ENCODE measurements at places on chromosomes 6 and 20. TPM values are rescaled to one million over a fixed set of nuclear protein-coding genes. Genes with fewer than 3 reads are reported as not detected.

The DCDC2 gene
- not detected for total RNA-seq

The ANKEF1 gene
- total RNA-seq, result 2.8 TPM

The ROS1 gene
- not detected for total RNA-seq

The SYCP2L gene
- not detected for total RNA-seq

The SRSF3 gene
- total RNA-seq, result 250 TPM

The TRIM40 gene
- not detected for total RNA-seq

The BLCAP gene
- total RNA-seq, result 16.2 TPM

- DNase-seq, result no peak
Measured at GRCh38 chr20:36098364-36098763, 56.2 kb upstream of the EPB41L1 start.

GRCh38 chr6:160400446-160400845, 52.3 kb downstream of the SLC22A3 start:
- DNase-seq, result no peak

DNA sequence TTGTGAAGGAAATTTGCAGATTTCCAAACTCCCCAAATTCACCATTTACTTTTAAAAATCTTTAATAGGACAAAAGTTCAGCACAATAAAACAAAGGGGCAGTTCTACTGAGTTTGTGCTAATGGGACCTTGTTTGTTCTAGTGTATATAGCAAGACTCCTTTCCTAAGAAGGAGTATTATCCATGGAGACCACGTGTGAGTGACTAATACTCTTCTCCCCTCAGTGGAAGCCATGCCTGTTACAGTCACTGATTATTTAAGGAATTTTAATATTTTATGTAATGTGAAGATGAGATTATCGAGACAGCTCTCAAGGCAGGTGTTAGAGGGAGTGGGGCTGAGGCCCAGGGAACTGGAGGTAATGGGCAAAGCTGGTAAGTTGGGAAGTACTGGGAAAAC, 16.4 kb upstream of the QKI start:
- no peak for DNase-seq

DNA sequence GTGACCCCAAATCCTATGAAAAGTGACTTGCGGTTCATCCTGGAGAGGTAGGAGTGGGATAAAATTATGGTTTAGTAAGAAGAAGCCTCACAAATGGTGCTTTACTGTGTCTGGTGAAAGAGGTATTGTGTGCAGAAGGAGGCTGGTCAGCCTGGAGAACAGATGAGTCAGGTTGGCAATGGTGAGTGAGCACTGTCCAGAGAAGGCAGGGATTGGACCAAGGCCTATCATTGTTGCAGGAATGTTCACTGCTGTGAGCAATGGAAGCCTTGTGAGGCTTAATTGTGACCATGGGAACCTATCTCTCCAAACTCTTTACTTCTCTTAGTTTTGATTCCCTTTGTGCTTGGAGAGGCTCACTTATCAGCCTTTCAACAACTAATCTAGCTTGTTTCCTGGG, 89.0 kb upstream of the KCNK16 start:
- no peak for DNase-seq

- DNase-seq, result no peak
Measured at GRCh38 chr6:166529586-166529985, 56.9 kb downstream of the RAMACL start.

DNA sequence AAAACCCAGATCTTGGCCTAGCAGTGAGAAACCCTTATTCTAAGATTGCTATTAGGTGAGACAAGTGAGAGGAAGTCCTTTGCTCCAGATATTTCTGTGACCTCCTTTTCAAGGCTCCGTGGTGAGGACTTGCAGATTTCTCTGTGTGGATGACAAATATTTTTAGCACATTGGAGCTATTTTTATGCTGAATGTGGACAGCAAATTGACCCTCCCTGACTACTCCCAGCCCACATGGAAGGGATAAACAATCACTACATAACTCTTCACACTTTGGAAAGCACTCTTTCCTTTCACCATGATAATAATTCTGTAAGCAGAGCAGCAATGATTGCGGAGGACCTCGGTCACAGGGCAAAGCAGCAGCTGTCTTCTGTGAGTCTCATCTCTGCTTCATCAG, 88.0 kb upstream of the ADGRF1 start:
- DNase-seq, result no peak

DNA sequence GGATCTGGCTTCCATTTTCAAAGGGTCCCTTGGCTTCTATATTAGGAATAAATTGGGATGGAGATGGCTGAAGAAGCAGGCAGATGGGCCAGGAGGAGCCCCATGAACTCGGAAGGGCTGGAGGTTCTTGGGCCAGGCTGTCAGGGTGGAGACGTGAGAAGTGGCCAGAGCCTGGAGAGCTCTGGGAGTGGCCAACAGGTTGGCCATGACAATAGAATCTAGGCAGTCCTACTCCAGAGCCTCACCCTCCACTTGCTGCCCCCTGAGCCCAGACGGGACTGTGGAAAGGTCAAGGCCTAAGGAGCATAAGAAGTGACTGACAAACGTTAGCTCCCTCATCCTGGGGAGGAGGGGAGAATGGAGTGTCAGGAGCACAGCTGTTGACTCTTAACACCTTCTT, 62.1 kb downstream of the STK35 start:
- DNase-seq, result no peak

- DNase-seq, result no peak
Measured at GRCh38 chr6:129842881-129843409, 18.2 kb downstream of the TMEM244 start.

DNA sequence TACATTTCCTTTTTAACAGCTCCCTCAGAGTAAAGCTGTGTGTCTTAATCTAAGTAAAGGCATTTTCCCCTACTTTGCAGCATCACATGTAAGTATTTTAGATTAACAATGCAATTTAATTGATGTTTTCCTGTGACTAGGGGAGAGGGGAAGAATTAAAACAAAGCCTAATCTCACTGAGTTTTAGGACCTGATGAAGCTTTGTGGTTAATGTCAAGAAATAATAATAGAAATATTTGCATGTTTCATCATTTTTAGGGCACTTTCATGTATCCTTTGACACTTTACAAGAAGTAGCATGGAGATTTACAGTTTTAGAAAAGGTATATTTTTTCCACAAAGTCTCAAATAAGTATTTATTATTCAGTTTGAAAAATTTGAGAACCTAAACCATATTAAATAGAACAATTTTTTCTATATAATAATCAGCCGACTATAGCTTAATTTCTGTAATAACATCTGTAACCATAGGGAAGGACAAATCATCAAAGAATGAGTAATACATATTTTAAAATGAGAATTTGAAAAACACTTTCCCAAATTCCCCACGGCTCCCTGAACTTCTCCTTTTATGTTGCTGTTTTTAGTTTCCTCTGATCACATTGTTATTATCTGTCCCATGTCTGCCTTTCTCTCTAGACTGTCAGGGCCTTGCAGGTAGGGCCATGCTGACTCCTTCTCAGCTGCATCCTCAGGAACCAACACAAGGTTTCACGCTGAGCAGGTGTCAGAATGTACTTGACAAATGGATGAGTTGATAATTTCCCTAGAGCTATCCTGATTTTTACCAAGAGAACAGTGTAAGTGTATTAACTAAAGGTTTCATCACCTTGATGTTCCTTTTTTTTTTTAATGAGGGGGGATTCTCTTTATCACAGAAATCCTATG, 338.1 kb downstream of the SYNE1 start:
- peak; percentile 20 for DNase-seq

DNA sequence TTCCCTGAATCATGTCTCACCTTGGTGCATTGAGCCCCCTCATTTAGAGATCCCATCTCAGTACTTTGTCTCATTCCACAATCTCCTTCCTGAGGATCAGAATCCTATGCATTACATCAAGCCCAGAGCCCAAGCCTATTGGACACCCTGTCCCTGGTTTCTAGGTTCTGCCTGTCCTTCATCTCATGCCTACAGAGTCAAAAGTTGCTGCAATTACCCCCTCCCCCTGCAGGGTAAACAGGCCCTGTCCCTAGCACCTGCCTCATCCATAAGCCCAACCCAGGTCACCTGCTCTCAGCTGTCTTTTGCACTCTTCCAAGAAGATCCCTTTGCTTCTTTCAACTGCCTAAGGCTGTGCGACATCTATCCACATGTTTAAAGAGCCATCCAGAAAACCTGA, 93.9 kb downstream of the SPTLC3 start:
- DNase-seq, result no peak

DNA sequence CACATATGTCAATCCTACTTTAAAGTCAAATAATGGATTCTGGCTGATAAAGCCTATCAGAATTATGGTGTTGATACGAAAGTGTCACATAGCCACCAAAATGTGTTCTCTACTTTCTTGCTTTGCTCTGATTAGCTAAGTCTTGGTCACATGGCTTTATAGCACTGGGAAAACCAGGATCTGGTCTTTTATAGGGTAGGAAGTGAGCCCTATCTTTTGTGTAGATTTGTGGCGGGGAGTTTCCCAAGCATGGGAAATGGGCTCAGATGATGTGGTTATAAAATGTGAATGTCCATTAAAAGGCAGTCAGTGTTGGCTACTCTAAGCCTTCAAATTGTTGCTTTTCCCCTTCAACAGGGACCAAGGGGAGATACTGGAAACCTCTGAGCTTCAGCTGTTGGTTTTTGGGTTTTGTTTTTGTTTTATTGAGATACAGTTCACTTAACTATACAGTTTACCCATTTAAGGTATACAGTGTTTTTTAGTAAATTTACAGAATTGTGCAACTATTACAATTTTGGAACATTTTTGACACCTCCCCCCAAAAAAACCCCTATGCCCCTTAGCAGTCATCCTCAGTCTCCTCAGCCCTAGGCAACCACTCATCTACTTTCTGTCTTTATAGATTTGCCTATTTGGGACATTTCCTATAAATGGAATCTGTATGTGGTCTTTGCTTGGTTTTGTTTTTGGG, 12.2 kb downstream of the RRP36 start:
- DNase-seq, result no peak

GRCh38 chr20:45629496-45630100, at the start of gene WFDC10A:
Gene WFDC10A, plus strand, starts transcription at chr20:45629739. Its CDS starts 75 bp downstream, at chr20:45629814.
- peak; percentile 53 for DNase-seq

DNA sequence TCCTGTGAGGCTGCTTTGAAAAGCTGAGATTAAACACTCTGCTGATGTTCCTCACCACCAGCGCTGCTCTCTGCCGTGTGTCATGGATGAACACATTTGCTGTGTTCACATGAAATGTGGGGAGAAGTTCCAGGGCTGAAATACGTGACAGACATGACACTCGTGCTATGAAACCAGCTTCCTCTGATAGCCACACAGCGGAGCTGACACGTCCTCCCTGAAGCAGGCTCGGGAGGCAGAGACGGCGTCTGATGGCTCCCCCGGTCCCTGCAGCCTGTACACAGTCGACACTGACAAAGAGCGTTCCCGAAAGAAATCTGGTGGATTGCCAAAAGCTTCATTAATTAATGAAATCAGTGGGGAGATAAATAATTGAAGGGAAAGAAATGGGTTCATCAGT, 17.5 kb downstream of the AGPAT4 start:
- no peak for DNase-seq

Data from activated naive CD4-positive, alpha-beta T cell treated with anti-CD3 and anti-CD28 coated beads for 36 hours (primary cell).